ENCODE measurements at places on chromosomes 1 and 21.

DNA sequence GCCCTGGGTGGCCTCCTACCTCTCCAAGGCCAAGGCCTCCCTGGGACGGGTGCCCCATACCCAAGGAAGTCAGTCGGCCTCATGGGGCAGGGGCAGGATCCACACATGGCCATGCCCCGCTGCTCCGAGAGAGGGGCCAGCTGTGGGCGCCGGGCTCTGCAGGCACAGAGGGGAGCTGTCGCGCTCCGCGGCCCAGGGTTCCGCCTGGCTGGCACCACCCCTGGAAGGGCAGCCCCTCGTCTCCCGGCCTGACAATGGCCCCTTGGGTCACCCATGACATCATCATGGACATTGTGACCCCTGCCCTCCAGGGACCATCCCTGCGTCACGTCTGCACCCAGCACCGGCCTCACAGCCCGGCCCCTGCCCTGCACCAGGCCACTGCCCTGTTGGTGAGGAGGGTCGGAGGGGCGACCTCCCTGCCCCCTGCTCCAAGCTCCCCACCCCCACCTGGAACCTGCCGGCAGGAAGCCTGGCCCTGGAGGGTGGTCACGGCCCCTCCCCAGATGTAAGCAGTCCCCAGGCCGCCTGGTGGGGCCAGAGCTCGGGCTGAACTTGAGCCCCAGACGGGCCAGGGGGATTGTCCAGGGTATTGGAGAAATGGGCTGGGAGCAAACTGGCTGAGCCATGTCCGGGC, 5.8 kb downstream of the TTLL10 start:
- DNase-seq, result no peak

DNA sequence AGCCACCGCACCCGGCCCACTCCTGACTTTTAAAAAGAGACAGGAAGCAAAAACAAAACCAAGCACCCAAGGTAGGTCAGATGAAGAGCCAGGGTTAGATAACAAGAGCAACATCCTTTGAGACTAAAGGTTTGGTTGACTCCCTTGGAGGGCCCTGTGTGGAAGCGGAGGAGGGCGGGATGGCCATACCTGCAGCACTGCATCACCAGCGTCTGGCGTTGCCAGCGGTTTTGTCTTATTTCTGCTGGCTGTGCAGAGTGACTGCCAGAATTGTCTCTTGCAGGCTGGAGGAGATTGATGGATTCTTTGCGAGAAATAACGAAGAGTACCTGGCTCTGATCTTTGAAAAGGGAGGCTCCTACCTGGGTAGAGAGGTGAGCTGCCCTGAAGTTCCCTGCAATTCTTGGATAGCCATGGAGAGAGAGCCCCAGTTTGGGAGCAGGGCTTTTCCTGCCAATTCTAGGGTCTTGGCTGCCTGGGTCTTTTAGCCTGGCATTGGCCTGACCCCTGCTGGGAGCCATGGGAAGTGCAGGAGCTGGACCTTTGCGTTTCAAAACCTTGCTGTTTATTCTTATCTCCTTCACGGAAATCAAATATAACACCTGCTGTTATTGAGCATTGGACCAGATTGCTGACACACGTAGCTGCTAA, 24.0 kb downstream of the QSOX1 start:
- peak; percentile 59 for DNase-seq

DNA sequence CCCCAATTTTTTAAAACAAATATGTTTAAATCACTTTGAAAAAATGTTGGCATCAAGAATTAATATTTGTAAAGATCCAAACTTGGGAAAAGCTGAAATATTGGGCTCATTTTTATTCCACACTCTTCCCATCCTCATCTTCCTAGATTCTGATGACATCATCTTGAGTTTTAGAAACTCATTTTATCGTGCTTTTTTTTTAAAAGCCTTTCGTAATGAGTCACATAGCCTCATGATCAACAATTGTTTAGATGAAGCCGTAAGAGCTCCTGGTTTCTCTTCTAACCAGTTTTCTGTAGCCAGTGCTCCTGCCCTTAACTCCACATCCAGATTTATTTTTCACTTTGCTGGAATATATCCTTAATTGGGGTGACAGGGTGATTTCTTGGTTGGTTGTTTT, 78.6 kb downstream of the POFUT2 start:
- no peak for DNase-seq

DNA sequence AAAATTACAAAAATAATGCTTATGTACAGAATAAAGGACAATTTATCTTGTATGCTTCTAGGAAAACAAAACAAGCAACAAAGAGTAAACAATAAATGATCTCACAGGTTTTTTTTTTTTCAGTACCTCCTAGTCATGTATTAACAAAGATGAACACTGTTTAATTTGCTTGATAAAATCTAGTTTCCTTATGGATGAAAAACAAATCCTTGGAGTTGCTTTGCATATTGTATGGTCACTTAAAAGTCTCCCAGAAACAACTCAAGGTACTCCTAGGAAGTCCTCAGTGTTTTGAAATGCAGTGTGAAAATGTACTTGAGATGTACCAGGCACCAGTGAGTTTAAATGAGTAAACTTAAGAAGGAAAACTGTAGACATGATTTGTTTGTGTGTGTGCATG, 686.0 kb upstream of the BRINP3 start:
- no peak for DNase-seq

DNA sequence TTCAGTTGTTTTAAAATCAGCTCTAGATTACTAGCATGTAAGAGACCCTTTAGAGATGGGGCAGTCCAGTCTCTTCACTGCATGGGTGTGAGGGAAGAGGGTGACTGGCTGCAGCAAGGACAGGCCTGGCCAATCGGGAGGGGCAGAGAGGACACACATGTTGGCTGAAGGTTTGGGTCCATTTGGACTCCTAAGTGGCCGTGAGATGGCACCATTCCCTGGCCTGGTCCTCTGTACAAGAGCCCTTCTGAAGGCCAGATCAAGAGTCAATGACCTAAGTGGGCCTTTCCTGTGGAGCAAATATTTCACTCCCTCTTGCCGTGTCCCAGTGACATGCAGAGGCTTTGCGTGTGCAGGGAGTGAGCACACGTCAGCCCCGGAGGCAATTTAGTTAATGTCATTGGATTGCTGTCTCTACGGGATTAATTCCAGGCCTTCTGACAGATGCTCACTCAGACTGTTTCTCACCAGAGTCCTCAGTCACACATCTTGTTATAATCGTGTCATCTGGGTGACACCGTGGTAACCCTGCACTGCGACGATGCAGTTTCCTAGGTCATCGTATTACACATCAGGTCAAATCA, 613.0 kb downstream of the NPHP4 start:
- DNase-seq, result no peak

DNA sequence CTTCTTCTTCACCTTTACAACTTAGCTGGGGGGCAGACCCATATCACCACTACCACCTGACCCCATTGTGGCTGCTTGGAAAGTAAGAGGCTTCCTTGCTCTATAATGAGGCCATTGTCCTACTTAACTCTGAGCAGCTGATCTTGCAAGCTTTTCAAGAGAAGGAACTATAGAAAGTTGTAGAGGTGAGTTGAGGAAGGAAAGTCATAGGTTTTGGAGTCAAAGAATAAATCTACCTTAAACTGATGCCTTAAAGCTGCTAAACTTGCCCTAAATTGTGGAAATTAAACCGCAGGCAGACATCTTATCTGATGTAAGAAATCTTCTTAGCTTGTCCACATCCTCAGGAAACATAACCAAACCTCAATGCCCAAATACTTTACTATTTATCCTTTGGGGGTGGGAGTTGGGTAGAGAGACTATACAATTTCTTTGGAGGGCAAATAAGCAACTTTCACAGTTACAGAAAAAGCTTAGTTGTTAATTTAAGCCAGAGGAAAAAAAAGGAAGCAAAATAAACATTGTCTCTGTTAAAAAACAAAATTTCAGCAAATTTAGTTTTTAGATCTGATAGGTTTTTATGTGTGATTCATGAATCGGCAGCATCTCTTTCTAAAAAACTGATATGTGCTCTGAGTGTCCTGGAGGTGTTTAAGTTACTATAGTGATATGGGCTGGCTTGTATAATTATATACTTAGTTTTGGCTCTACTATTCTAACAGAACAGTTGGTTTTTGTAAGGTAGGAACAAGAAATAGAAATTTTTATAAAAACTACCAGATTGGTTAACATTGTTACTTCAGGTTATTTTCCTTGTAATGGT, 4.7 kb downstream of the IL23R start:
- DNase-seq, result no peak

DNA sequence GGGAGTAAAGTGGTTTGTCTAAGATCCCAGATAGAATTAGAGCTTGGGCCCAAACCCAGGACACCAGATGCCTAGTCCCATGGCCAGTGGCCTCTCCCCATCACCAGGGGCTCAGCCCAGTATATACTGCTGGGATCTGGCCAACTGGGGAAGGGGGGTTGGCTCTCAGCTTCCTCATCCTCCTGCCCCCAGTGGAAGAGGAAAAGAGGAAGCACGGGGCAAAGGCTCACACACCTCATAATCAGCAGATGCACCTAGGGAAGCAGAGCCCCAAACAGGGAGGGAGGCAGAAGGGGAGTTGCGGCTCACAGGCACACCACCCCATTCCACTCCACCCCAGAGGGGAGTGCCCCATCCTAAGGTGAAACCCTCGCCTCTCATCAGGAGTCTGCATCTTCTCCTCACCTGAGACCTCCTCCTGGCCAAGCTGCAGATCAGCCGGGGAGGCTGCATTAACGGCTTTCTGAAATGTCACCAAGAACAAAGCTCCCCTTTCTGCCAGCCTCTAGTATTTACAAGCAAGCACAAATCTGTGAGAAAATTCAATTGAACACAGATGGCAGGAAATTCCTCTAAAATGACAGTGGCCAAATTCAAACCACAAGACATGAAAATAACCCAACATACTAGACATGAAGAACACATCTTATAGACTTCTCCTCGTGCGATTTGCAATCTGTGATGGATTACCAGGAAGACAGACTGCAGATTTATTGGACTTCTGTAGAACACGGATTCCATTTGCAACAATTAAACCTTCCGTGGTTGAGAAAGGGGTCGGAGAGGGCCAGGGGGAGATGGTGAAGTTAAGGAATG, 82.8 kb downstream of the GLIS1 start:
- DNase-seq, result peak; percentile 63

DNA sequence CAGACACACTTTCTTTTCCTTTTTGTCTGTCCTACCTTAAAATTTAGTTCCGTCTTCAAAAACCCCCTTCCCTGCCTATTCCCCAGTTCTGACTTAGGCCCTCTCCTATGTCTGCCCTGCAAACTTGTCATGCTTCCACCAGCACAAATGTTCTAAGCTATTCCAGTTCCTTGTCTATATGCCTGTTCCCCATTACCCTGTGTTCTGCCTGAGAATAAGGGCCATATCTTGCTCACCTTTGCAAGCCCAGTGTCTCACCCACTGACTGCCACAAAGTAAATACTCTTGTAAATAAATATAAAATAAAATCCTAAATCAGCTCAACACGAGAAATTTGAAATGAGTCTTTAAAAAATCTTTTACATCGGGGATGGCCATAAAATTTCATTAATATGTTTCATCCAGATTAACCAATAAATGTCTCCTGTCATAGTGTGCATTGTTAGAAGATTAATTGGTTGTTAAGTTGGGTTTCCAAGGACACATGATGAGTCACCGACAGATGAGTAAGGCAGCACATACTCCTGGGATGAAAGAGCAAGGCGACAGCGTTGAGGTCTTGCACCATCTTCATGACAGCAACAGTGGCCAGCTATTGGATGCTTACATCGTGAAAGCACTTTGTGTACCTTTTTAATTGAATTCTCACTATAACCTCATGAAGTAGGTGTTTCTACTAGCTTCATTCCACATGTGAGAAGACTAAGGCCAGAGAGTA, 92.6 kb upstream of the NGF start:
- DNase-seq, result peak; percentile 95

DNA sequence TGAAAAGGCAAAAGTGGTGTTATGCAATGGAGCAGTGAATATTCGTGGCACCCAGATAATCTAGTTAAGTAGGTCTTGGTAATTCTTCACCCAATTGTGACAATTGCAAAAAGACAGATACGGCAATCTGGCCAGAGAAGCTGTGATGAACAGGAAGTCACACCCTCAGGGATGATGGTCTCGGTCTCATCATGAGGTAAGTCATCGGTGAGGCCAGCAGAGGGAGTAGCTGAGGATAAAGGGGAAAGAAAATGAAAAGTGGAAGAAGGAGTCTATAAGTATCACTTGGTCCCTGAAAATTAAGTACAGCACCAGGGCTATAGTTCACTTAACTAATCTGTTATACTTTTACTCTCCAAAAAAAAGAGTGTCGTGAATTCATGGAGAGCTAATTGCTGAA, 258.8 kb upstream of the NCAM2 start:
- peak; percentile 10 for DNase-seq

GRCh38 chr1:171420810-171421209, 64.5 kb upstream of the PRRC2C start:
- DNase-seq, result no peak

DNA sequence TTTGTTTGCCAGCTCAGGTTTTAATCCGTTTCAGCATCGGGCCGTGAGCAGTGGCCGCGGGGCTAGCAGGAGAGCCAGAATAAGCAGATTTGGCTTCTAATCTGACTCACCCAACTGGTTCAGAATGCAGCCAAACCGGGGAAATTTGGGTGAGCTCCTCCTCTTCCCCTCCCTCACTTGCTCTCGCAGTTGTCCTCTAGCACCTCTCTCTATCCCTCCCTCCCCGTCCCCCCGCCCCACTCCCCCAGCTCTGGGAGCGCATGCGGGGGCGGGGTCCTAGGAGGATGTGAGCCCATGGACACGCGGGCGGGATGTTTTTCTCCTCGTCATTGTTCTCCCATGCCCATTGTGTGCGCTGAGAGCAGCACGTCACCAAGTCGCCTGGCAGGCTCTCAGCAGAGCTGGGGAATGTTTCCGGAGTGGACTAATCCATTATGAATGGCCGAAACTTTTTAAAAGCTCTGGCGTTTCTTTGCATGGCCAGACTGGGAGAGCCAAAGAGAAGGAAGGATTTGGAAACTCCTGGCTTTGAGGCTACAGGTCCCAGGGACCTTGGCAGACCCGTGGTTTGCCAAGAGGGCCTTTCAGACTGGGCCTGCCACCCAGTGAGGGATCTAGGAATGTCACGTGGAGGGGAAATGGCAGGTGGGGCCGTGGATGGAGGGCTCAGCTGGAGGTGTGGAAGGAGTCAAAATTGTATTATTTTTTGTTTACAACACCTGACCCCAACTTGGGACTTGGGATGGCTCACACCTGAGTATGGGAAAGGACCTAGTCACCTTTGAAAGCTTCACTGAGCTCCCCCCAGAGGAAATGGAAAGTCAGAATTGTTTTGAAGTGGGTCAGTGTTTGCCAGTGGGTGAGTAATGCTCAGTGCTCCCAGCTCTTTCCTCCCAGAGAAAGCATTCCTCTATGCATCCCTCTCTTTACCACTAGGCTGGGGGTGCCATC, 39.2 kb downstream of the CDK18 start:
- DNase-seq, result peak; percentile 93

GRCh38 chr1:159646687-159647086, 59.1 kb downstream of the APCS start:
- DNase-seq, result no peak

GRCh38 chr21:34279285-34279684, 84.5 kb upstream of the KCNE2 start:
- no peak for DNase-seq

- DNase-seq, result no peak
Observed at GRCh38 chr1:116457946-116458604, 85.0 kb downstream of the ATP1A1 start.

Data from Daoy (cell line).